Skeletal muscle cell (primary cell): ENCODE measurements at places on chromosomes 1 and 21.

DNA sequence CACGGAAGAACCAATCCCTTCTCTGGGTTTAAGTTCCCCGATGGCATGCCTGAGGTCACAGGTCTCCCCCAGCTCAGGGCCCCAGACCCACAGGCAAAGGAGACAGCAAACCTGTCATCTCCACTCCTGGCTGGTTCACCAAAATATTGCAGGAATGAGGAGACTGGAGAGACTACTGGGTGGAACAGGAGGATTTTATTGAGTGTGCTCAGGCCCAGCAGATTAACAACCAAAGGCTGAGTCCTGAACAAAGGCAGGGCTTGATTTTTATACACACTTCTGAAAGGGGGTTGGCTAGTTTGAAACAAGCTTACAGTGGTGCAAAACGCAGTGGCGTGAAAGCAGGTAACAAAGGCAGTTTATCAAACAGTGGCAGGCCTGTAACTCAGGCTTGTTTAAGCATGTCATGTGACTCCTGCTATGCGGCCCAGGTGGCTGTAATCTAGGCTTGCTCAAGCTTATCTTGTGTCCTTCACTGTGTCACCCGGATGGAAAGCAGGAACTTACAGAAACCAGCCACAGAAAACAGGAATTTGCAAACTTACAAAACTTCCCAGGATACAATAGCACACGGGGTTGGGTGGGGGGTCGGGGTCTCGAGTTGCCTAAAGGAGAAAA lies 27.4 kb upstream of the KCNJ15 start:
- no peak for DNase-seq

DNA sequence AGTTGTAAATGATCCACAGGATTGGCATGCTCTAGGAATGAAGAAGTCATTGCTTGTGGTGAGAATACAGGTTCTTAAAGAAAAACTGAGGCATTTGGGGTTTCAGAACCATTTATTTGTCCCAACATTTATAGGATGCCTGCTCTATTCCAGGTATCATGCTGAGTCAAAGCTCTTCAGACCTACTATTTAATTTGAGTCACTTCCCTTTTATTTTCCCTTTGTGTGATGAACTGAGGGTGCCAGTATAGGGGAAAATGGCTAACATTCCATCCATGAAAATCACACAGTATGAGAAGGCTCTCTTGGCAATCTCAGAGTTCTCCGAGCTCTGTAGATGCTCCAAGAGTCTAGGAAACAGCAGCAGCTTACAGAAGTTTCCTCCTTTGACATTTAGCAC lies 110.4 kb downstream of the RNF220 start:
- no peak for DNase-seq

- DNase-seq: no peak
Observed at GRCh38 chr1:167645625-167646414, 15.8 kb downstream of the RCSD1 start.

GRCh38 chr1:221161571-221162041 lies 282.4 kb downstream of the HLX start:
- peak; percentile 29 for DNase-seq

DNA sequence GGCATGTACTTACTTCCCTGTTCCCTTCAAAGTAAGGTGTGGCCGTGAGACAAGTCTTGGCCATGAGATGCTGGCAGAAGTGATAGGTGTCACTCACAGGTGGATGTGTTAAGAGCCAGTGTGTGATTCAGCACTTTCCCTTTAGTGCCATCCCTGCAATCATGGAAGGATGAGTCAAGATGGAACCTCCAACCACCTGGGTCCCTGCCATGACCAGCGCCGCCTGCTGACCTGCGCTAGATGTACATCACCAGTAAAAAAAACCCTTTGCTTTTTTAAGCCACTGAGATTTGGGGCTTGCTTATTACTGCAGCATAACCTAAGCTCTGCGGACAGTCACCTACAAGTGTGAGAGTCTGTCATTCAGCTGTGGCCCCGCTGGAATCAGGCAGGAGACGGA lies 71.7 kb downstream of the TOMM20 start:
- no peak for DNase-seq

GRCh38 chr1:59412718-59413326 lies 115.9 kb downstream of the FGGY start:
- no peak for DNase-seq

DNA sequence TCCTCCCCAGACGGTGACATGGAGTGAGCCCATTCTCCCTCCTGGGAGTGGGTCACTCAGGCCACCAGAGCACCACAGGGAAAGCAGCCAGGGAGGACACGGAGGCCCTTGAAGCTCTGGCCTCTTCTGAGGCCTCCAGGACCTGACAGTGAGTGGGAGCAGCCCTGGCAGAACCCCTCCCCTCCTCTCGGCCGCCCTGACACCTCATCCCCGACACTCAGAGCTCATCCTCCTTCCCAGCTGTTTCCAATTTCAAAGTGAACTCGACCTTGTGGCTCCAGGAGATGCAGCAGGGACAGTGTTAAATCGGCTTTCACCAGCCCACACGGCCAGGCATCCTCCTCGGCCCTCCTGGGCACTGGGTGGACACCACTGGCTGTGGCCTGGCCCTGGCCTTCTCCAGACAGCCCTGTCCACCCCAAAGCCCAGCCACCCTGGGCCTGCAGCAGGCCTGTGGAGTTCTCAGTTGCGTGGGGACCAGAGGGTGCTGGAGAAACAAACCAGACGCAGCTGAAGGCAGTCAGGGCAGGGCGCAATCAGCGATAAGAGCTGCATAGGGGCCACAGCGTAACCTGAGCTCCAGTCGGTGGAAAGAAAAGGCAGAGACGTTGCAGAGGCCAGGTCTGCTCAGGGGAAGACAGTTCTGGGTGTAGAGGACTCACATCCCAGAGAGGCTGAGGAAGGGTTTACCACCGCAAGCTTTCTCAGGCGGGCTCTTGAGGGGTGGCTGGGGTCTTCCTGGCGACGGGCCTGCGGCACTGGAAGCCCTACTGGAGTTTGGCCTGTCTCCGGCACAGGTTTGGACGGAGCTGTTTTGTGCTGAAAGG lies 27.1 kb downstream of the FTCD start:
- no peak for DNase-seq

DNA sequence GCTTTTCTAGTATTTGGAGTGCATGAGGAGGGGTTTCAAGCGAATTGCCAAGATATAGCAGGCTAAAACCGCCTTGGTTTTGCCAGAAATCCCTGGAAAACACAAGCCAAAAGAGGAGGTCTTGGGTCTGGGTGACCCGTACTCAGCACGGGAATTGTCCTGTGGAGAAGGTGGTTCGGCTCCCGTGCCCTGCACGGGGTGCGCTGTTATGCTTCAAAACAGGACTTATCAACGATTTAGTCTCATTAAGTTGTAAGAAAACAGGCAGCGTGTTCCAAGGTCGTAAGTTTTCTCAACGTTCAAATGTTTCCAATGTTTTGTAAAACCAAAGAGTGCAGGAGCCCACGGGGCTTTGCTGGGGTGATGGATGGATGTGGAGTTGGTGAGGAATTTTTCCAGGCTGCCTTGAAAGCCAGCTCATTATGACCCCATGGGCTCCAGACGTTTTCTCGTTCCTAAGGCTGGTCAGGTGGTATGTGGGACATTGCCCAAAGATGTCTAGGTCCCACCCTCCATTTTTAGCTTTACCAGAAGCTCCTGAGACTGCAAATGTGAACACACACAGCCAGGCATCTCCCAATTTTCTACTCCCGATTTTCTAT lies 75.4 kb upstream of the CLDN14 start:
- DNase-seq: no peak

- peak; percentile 29 for DNase-seq
Observed at GRCh38 chr1:28296401-28297261, 32.2 kb upstream of the MED18 start.

GRCh38 chr1:154747740-154748404 lies 122.2 kb downstream of the KCNN3 start:
- no peak for DNase-seq

DNA sequence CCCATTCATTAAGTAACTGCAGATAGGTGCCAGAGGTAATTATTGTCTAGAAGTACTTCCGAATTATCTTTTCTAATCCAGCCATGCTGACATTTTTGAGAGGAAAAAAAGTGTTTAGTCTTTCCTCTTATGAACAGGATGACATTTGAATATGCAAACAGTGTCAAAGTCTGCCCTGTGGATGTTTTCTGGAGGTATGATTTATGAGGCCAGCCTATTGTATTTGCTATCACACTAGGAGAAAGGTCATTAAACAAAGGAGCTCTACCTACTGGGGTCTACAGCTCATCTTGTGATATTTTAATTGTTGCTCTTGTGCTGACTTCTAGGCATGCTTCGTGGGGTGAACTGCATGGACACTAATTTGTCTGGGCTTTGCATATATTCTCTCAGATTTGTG lies 559.7 kb upstream of the CAMK1G start:
- DNase-seq: no peak

DNA sequence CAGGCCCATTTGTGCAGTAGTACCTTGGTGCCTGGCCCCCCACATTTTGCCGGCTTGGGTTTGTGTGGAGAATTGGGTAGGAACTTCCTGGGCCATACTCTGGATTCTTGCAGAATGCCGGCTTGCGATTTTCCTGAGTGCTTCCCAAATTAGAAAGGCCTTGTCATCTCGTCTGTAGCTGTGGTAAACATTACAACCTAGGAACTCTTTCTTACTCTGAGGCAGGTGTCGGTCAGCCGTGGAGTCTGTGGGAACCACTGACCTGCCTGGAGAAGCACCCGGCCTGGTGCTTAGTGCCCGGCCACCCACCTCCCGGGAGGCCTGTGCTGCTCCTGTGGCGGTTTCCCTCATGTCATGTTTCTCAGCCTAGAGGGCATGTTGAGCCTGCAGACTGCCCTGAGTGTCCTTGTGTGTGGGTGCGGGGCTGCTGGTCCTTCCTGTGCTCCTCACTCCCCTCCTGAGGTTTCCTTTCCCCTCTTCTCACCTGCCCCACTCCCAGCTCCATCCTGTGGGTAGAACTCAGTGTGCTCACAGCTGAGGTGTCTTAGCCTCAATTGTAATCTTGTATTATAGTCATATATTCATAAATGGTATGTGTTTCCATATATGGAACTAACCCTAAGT lies 64.7 kb downstream of the S100B start:
- no peak for DNase-seq

DNA sequence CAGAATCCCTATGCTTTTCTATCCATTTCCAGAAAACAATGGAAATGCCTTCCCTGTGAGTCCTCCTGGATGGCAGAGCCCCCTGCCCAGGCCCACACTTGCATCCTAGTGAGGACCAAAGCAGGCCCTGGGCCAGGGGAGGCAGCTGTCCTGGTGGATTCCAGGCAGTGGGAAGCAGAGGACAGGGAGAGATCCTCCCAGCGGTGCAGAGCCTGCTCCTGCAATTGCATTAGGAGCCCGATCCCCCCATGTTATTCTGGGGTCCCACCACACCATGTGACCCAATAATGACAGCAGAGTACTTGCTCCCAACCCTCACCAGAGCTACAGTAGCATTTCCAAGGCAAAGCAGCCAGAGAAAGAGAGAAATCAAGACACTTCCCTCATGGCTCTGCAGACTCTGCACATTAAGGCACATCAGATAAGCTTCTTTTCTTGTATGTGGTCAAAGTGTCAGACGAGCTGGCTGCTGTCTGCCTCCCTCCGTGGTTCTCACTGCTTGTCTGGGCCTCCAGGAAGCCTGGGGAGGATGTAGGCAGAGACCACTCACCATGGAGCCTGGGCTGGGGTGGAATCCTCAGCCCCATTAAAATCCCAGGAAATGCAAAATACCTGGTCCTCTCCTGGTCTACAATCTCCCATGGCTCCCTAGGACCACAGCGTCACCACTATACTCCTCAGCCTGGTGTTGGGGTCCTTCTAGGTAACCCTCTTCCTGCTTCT lies 54.9 kb upstream of the RUNX3 start:
- DNase-seq: no peak

- no peak for DNase-seq
Observed at GRCh38 chr1:169707912-169708604, 3.4 kb downstream of the SELL start.

GRCh38 chr1:64864018-64864940 lies 102.1 kb downstream of the JAK1 start:
- no peak for DNase-seq

DNA sequence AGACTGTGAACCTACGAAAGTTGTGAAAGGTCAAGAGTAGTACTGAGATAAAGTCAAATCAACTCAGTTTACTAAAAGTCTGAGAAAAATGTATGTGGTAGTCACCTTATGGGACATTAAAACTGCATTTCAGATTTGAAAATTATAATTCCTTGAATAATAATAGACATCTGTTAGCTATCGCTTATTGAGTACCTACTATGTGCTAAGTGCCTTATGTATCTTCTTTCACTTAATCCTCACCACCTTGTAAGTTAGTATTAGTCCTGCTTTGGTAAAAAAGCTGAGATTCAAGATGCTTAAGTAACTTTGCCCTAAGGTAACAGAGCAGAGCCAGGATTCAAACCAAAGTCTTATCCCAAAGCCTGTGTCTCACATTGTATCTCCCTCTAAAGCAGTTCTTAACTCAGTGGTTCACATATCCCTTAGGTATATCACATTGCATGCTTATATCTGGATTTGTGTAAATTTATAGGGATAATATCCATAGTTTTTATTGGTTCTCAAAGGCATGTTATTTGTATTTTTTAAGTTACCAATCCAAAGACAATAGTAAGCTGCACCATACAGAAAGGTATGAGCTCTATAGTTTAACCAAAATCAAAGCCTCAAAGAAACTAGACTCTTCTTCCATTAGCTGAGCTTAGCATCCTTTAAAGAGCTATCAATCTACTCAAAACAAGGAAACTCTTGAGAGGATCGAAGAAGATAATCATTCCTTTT lies 865 bp downstream of the PIGC start:
- no peak for DNase-seq

DNA sequence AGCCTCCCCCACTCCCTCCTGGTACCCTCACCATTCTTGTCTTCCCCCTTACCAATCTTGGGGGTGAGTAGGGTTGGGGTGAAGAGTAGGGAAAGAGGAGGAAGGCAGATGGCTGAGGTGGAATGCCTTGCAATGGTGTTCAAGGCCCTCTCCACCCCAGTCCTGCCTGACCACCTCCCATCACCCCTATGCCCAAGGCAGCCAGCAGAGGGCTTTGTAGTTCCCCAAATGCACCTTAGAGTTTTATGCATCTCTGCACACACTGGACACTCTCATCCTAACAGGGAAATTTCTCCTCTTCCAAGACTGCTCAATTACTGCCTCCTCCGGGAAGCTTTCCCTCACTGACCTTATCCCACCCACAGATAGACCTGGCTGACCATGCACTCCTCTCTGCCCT lies 15.4 kb downstream of the KIF17 start:
- DNase-seq: no peak

DNA sequence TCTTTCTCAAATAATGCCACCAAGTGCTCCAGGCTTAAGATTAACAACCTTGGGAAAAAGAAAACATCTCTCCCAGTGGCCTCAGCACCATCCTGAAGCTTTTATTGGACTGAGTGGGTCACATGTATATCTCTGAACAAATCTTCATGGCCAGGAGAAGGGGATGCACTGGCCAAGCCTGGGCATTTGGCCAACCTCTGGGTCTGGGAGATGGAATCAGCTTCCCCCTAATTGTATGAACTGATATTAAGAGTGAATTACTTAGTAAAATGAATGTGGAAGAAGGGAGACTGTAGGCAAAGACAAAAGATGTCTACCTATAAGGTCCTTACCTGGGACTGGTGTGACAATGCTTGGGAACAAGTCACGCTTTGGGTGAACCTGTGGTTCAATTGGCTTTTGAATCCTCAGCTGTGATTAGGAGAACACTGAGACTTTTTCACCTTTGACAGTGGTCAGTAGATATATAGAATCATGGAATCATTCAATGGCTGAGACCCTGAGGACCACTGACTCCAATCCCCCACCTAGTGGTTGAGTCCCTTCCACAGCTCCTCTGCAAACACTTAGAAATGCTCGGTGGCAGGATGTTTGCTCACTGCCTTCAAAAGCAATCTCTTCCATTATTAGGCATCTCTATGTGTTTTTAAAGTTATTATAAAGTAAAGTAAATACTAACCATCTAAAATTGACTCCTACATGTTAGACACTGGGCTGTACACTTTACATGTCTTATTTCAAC lies 102.6 kb upstream of the ATP1A1 start:
- no peak for DNase-seq
